ENCODE measurements at places on chromosomes 6 and 20.

DNA sequence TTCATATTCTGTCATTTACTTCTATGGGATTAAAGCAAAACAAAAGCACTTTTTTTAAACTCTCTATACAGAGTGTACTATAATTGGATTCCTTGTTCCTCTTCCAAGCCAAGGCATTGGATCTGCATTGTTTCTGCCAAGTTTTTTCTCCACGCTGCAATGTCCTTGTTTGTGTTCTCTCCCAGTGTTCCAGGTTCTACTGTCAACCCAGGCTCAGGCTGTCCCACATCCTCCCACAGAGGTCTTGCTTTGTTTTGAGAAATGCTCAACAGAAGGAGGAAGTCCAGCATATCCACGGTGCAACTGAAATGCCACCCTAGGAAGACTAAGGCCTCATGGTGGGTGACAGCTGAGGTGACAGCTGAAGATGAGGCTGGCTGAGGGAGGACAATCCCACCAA lies 287.1 kb upstream of the PRDM1 start:
- no peak for DNase-seq

DNA sequence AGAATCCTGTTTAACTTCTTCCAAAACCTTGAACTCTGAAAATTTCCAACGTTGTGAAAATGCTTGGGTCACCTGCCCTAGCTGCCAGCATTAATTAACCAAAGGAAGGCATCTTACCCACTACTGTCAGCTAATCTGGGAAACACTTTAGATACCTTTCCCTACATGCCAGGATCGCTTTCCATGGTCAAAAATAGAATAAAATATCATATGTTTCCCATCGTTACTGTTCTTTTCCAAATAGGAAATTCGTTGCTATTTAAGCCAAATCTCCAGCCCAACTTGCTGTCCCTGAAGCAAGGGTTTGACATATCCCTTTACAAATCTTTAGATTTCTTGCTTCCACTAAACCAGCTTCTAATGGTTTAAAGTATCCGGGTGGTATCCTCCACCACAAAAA lies 157.5 kb downstream of the AIG1 start:
- no peak for DNase-seq

- DNase-seq = no peak
Observed at GRCh38 chr6:141541581-141542324, 591.0 kb upstream of the GJE1 start.

GRCh38 chr6:108728826-108729225 lies 119.4 kb upstream of the ARMC2 start:
- no peak for DNase-seq

- DNase-seq = no peak
Observed at GRCh38 chr6:1662534-1662933, 52.8 kb downstream of the FOXC1 start.

DNA sequence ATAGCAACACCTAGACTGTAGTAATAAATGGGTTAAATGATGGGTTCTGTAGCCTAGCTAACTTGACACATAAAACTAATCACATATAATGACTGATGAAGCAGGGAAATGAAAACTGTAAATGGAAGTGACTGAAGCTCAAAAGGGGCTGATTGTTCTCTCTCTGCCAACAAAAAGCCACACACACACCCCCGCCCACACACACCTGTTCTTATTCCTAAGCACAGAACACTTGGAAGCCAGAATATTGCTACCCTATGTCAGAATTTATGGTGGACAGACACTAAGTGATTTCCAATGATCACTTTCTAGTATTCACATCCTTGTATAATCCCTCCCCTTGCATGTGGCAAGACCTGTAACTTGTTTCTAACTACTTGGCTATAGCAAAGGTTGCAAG lies 603.5 kb downstream of the UTRN start:
- no peak for DNase-seq

Data from activated T-cell treated with anti-CD3 and anti-CD28 coated beads for 48 hours (primary cell).